ENCODE measurements at places on chromosomes 5 and 9. TPM values are rescaled to one million over a fixed set of nuclear protein-coding genes. Genes with fewer than 3 reads are reported as not detected.

GRCh38 chr5:139383993-139384590 is 995 bp upstream of the SLC23A1 start:
- no peaks in the 10 kb centered on the region for H3K27me3 ChIP-seq
- no peaks in the 10 kb centered on the region for H3K4me1 ChIP-seq
- no peak for DNase-seq
- H3K4me3 ChIP-seq = no peak overlapping the region

Gene SPTLC1
- total RNA-seq = 67.8 TPM

GRCh38 chr5:120436996-120437395 is 27.1 kb upstream of the PRR16 start:
- no peak overlapping the region for H3K27ac ChIP-seq
- DNase-seq = no peak
- no peaks in the 10 kb centered on the region for H3K27me3 ChIP-seq
- H3K4me3 ChIP-seq = no peak overlapping the region
- no peaks in the 10 kb centered on the region for H3K4me1 ChIP-seq

Gene IGFBPL1
- total RNA-seq = not detected

Gene OR13C2
- total RNA-seq = 0.41 TPM

- H3K27ac ChIP-seq = peak overlapping the region; percentile 50
- H3K36me3 ChIP-seq = no peaks in the 10 kb centered on the region
- DNase-seq = no peak
Measured at GRCh38 chr9:127309715-127310114, 45.1 kb downstream of the GARNL3 start.

Gene GRIA1
- total RNA-seq = 1.5 TPM

DNA sequence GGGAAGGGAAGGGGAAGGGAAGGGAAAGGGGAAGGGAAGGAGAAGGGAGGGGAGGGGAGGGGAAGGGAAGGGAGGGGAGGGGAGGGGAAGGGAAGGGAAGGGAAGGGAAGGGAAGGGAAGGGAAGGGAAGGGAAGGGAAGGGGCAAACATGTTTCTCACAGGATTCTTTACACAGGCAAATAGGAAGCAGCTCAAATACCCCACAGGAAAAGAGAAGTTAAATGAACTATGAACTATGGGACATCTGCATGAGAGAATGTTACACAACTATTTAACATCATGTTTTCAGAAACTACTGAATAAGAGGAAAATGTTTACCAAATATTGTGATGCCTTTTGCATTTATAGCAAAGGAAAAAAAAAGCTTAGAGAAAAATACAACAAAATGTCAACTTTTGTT is 125.4 kb upstream of the SLC30A5 start:
- no peaks in the 10 kb centered on the region for H3K36me3 ChIP-seq
- H3K4me3 ChIP-seq = no peak overlapping the region
- no peak for DNase-seq
- no peaks in the 10 kb centered on the region for H3K4me1 ChIP-seq
- H3K27me3 ChIP-seq = no peaks in the 10 kb centered on the region

Gene C9orf50
- 0.35 TPM for total RNA-seq

- H3K27ac ChIP-seq = no peak overlapping the region
- H3K4me3 ChIP-seq = no peak overlapping the region
- H3K4me1 ChIP-seq = no peaks in the 10 kb centered on the region
- H3K27me3 ChIP-seq = no peaks in the 10 kb centered on the region
- no peaks in the 10 kb centered on the region for H3K36me3 ChIP-seq
Measured at GRCh38 chr5:8226148-8226547, 357.2 kb downstream of the MTRR start.

DNA sequence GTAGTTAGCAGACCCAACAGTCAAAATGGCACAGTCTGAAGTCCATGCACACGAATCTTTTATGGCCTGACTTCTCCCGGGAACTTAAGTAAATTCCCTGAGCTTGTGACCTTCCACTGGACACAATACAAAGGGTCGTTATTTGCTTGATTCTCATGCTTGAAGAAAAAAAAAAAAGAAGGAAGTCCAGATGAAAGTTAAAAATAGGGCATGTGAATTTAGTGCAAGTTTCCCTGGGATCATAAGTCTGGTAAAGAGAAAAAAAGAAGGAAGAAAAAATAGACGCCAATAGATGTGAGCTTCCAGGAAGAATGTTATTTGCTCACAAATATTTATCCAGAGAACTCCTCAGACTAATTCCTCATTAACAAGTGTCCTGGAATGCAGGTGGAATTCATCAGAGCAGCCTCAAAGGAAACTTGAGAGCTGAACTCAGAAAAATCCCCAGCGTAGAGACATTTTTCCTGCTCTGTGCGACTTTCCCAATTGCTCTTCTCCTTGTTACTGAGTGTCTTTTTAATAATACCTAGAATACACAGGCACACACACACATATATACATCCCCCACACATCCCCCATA is 616.3 kb downstream of the EBF1 start:
- H3K27ac ChIP-seq = peak overlapping the region; percentile 40
- no peaks in the 10 kb centered on the region for H3K36me3 ChIP-seq
- no peak for DNase-seq
- no peak overlapping the region for H3K4me3 ChIP-seq

DNA sequence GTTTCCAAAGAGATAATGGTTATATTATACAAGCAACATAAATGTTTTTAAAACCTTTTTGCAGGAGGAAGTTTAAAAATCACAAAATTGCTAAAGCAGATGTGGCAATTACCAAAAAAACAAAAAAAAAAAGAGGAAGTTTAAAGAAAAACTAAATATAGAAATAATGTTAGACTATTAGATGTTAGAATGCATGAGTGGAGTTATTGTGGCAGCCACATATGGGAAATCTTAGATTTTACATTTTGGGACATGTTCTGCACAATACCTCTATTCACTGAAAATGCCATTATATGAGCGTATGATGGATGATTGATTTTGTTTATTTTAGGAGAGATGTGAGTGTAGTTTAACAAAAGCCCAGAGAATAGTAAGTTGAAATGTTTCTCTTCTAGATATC is 31.2 kb upstream of the DTWD2 start:
- no peaks in the 10 kb centered on the region for H3K36me3 ChIP-seq
- no peaks in the 10 kb centered on the region for H3K4me1 ChIP-seq
- no peak overlapping the region for H3K27ac ChIP-seq
- no peak for DNase-seq

Gene CHSY3
- not detected for total RNA-seq

Gene GPR150
- total RNA-seq = not detected

- H3K4me3 ChIP-seq = no peak overlapping the region
- no peaks in the 10 kb centered on the region for H3K4me1 ChIP-seq
- no peaks in the 10 kb centered on the region for H3K27me3 ChIP-seq
- H3K27ac ChIP-seq = no peak overlapping the region
Measured at GRCh38 chr9:98468567-98469239, 213.3 kb upstream of the TBC1D2 start.

DNA sequence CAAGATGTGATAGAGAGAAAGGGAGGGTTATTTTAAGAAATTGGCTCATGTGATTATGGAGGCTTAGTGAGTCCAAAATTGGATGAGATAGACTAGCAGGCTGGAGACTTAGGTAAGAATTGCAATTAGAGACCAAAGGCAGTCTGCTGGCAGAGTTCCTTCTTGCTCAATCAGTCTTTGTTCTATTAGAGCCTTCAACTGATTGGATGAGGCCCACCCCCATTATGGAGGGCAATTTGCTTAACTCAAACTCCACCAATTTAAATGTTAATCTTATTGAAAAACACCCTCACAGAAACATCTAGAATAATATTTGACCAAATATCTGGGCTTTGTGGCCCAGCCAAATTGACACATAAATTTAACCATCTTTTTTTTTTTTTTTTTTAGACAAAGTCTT is 23.9 kb upstream of the TPD52L3 start:
- no peaks in the 10 kb centered on the region for H3K36me3 ChIP-seq
- no peak overlapping the region for H3K27ac ChIP-seq
- H3K27me3 ChIP-seq = no peaks in the 10 kb centered on the region
- DNase-seq = no peak

Gene DNAH5
- total RNA-seq = under 0.01 TPM

GRCh38 chr5:9644630-9645029 is 14.5 kb upstream of the TAS2R1 start:
- H3K27ac ChIP-seq = no peak overlapping the region
- no peaks in the 10 kb centered on the region for H3K36me3 ChIP-seq
- H3K4me1 ChIP-seq = no peaks in the 10 kb centered on the region
- no peaks in the 10 kb centered on the region for H3K27me3 ChIP-seq
- no peak overlapping the region for H3K4me3 ChIP-seq

- H3K4me3 ChIP-seq = no peak overlapping the region
- H3K36me3 ChIP-seq = no peaks in the 10 kb centered on the region
- H3K27ac ChIP-seq = peak overlapping the region; percentile 58
- no peaks in the 10 kb centered on the region for H3K27me3 ChIP-seq
- DNase-seq = no peak
- no peaks in the 10 kb centered on the region for H3K4me1 ChIP-seq
Measured at GRCh38 chr9:77926371-77926878, 105.2 kb downstream of the GNAQ start.

GRCh38 chr5:177425196-177425800 is 1.2 kb upstream of the GRK6 start:
- H3K27ac ChIP-seq = peak overlapping the region; percentile 96
- no peak for DNase-seq
- no peaks in the 10 kb centered on the region for H3K27me3 ChIP-seq
- H3K4me3 ChIP-seq = peak overlapping the region; percentile 56
- H3K36me3 ChIP-seq = no peaks in the 10 kb centered on the region

Gene DRD1
- not detected for total RNA-seq

- peaks cover 3% of the 10 kb centered on the region for H3K4me1 ChIP-seq
- H3K27me3 ChIP-seq = no peaks in the 10 kb centered on the region
- no peak overlapping the region for H3K27ac ChIP-seq
- no peaks in the 10 kb centered on the region for H3K36me3 ChIP-seq
Measured at GRCh38 chr5:144206141-144206540, 35.5 kb downstream of the KCTD16 start.

DNA sequence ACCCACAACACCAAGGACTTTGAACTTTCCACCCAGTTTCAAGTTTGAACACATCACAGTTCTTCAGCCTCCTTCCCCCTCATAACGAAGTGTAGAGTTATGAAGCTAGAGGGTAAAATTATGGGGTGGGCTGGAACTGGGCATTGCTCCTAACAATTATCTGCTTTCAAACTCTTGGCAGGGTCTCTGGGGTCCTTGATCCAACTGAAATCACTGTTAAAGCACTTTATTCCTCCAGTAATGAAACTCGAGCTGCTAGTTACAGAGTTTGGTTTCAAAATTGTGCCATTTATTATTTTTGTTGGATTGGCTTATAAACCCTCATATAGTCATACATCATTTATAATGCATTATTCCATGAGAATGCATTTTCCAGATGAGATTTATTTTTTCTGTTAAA is 158.5 kb downstream of the RGS3 start:
- H3K4me3 ChIP-seq = no peak overlapping the region
- no peak for DNase-seq
- peak overlapping the region; percentile 87 for H3K27ac ChIP-seq

GRCh38 chr5:95113489-95113888 is 171.4 kb downstream of the MCTP1 start:
- DNase-seq = no peak
- no peaks in the 10 kb centered on the region for H3K27me3 ChIP-seq
- H3K4me3 ChIP-seq = no peak overlapping the region
- no peaks in the 10 kb centered on the region for H3K36me3 ChIP-seq

DNA sequence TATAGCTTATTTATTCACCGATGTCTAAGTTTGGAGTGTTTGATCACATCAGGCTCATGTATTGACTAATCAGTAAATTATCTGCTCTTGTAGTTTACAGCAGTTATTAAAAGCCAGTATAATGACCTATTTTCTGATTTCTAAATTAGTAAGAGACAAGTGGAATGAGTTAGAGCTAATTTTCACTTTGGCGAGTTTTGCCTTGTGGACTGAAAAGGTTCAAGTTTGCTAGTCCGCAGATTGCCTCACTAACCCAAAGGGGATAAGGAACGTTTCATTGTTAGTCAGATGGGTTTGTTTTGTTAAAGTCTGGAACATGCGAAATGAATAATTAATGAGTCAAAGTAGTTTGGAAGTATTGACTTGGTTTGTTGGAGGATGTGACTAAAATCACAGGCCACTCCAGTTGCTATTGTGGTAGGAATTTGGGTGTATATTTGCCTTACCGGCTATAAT is 40.1 kb downstream of the SMARCA2 start:
- DNase-seq = no peak
- H3K36me3 ChIP-seq = no peaks in the 10 kb centered on the region
- no peak overlapping the region for H3K27ac ChIP-seq
- no peaks in the 10 kb centered on the region for H3K4me1 ChIP-seq
- no peaks in the 10 kb centered on the region for H3K27me3 ChIP-seq
- H3K4me3 ChIP-seq = no peak overlapping the region

GRCh38 chr5:170861917-170862766 is at the start of gene RANBP17:
TSS of gene RANBP17 (plus strand) at chr5:170862018.
- no peaks in the 10 kb centered on the region for H3K27me3 ChIP-seq
- H3K4me3 ChIP-seq = peak within 1 kb of the TSS; percentile 50
- no peaks in the 10 kb centered on the region for H3K4me1 ChIP-seq
- H3K27ac ChIP-seq = no peak within 1 kb of the TSS

Gene P4HA2
- total RNA-seq = 19.4 TPM

Gene CRB2
- total RNA-seq = 3.8 TPM

DNA sequence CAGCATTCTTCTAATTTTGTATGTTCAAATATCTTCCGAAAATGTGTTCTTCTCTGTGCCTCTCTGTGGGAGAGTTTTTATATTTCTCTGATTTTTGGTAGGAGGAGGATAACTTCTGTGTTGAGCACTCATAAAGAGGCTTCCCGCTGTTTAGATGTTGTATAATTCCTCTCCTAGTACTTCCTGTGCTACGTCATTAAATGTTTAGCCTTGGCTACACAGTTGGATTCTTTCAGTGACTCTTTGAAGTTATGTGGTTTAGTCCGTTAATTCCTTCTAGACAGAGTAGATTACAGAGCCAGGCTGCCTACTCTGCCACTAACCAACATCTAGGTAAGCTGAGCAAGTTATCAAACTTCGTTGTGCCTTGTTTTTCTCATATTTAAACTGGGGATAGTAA is 302.6 kb downstream of the OSTF1 start:
- H3K27ac ChIP-seq = no peak overlapping the region
- no peaks in the 10 kb centered on the region for H3K27me3 ChIP-seq
- H3K4me1 ChIP-seq = no peaks in the 10 kb centered on the region
- no peak for DNase-seq
- no peak overlapping the region for H3K4me3 ChIP-seq
- no peaks in the 10 kb centered on the region for H3K36me3 ChIP-seq

Gene MAMDC2
- 204 TPM for total RNA-seq

GRCh38 chr9:7146582-7146981 is 388.8 kb downstream of the KDM4C start:
- DNase-seq = no peak
- no peaks in the 10 kb centered on the region for H3K36me3 ChIP-seq
- peaks cover 5% of the 10 kb centered on the region for H3K4me1 ChIP-seq
- no peak overlapping the region for H3K27ac ChIP-seq

Gene FBXL7
- 12.8 TPM for total RNA-seq

Gene FBP2
- total RNA-seq = not detected

DNA sequence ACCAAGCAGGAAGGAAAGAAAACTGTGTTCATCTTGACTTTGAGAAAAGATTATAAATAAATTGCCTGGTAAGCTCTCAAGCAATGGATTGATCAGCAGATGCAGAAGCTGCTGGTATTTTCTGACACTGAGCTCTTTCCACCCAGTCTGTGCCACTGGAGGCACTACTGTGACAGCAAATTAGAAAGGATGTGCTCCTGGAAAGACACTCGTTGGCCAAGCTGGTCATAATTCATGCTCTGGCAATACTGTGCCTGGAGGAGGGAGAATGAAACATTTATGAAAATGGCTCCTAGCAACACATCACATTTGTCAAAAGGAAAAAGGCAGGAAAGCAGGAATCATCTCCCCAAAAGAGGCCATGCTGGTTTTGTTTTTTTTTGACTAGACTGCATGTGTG is 84.2 kb downstream of the CAVIN4 start:
- H3K4me3 ChIP-seq = no peak overlapping the region
- DNase-seq = no peak
- no peaks in the 10 kb centered on the region for H3K36me3 ChIP-seq
- no peaks in the 10 kb centered on the region for H3K4me1 ChIP-seq
- no peak overlapping the region for H3K27ac ChIP-seq
- H3K27me3 ChIP-seq = no peaks in the 10 kb centered on the region

Gene SIL1
- 30.1 TPM for total RNA-seq

Gene BAAT
- not detected for total RNA-seq

Gene KLF9
- total RNA-seq = 146 TPM
